Anterior cingulate cortex (tissue), 58 donors: ENCODE measurements at places on chromosomes 3 and 15.

GRCh38 chr3:184050217-184050847 is 2.5 kb upstream of the HTR3C start:
- DNase-seq: no peak

DNA sequence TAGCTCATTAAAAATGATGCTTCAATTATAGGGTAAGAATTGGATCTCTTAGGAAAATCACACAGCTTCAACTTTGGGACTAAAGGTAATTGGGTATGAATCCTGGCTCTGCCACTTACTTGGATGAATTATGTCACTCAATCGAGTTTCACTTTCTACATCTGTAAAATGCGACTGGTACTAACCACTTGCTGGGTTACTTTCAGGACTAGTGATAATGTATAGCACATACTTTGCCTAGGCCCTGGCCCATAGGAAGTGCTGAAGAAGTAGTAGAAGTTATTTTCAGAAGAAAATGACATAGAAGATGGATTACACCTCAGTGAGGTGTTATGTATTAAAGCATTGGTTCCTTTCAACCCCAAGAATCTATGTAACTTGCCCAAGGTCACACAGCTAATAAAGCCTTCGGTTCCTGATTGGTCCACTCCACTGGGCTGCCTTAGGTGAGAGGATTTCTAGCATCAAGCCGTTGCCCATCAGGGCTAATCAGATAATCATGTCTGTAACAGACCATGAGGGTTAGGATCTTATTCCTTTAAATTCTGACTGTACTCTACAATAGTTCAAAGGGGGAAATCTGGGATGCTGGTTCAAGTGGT is 29.4 kb upstream of the AP4E1 start:
- DNase-seq: no peak

GRCh38 chr3:193782276-193782647 is 189.3 kb downstream of the OPA1 start:
- DNase-seq: no peak

DNA sequence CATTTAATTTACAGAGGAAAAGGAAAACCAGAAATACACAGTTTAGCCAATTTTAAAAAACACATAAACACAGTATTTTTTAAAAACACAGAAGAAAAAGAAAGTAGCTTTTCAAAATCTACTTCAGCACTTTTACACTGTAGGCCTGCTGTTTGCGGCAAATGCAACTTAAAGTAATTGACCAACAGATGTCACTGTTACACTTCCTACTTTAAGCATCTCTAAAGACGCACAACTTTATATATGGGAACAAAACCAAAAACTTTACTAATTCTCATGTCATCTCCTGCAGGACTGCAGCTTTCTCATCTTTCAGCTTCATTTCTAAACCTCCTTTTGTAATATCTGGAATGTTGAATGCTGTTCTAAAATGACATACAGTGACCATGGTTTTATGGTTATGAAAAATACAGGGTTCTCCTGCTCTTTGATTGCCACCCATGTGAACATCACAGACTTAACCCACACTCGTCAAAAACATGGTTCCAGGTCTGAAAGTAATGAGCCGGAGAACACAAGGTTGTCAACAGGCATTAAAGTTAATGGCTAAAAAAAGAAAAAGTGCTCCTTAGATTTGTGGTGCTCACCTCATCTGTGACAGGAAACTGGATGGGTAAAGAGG is 107.9 kb downstream of the FMN1 start:
- no peak for DNase-seq

GRCh38 chr15:31360843-31361763 is 34.5 kb downstream of the KLF13 start:
- DNase-seq: no peak

DNA sequence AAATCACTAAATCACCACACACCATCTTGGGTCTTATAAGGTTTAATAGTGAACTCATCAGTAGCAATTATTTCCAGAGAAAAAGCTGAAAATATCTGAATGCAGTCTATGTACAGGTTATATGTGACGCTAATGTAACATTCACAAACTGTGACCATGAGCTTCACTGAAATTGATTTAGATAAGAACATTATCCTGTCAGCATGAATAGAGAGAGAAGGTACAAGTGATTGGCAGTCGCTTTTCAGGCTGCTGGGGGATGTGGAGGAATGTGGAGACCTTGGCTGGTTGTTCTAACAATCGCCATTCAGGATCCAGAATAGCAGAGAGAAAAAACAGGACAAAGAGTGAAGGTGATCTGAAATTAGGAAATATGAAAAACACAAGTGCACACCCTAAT is 98.1 kb downstream of the CADPS start:
- DNase-seq: no peak

GRCh38 chr3:34067536-34068051 is 269.2 kb downstream of the PDCD6IP start:
- no peak for DNase-seq

- no peak for DNase-seq
These were observed 125.4 kb upstream of the CPNE4 start for GRCh38 chr3:132160198-132160597.

- no peak for DNase-seq
These were observed 748.1 kb downstream of the NR2F2 start for GRCh38 chr15:97078591-97078990.

GRCh38 chr15:59376733-59377132 is 4.1 kb upstream of the MYO1E start:
- no peak for DNase-seq

DNA sequence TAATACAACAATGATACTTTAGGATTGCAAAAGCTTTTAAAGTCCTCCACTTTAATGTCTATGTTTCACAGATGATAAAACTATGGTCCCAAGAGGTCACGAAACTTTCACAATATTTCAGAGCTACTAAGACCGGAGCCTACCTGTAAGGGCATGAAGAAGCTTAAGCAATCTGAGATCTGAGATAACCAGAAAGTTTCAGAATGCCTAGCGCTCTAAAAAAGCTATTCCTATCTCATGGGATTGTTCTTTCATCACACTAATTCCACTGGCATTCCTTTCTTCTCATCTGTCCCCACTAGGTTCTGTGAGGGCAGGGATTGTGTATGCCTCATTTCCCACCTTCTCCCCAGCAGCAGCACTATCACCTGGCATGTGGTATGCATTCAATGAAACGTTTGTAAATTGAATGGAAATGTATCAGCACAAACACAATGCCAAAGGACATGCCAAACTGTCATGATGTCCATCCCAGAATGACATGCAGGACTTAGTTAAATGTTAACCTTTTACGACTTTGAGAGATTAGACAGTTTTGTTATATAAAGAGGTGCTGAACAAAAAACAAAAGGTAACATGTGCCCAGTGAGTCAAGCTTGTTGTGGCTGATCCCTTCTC is 104.7 kb upstream of the NR2F2 start:
- DNase-seq: no peak

DNA sequence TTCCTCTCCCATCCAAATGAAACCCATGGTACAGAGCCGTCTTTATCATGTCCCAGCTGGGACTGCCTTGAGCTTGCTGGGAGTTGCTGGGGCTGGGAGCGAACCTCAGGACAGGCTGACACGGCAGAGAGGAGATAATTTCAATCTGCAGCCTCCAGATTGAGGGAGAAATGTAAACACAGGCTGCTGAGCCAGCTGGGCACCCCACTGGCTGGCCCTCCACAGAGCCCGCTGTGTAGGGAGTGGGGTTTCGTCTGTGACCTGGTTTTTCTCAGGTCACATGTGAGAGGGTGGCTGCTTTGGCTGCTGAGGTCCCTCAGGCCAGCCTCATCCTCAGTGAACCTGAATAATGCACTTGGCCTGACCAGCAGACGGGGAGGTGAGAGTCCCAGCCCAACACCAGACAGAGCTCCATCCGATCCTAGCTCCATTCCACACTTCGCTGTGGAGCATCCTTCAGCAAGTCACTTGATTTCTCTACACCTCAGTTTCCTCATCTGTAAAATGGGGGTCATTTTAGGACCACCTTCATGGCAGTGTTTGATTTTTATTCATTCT is 121.6 kb upstream of the MRPS22 start:
- DNase-seq: no peak

- DNase-seq: no peak
These were observed 74.0 kb downstream of the ADAMTS7 start for GRCh38 chr15:78737187-78737820.

- DNase-seq: no peak
These were observed 728.2 kb upstream of the NECTIN3 start for GRCh38 chr3:110343376-110343775.

DNA sequence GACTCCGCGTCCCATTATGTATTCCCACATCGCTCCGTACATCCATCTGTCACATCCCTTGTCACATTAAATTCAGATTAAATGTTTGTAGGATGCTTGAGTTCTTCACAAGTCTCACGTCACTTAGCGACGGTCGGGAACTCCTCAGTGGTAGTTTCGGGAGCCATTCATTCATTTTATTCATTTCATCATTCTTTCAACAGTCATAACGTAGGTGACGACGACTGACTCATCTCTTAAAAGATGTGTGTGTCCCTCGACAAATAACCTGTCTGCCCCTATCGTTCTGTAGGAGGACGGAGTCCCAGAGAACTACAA is 272 bp upstream of the SRPRB start:
- DNase-seq: no peak

- DNase-seq: no peak
These were observed 244.7 kb upstream of the TBL1XR1 start for GRCh38 chr3:177441813-177442646.

DNA sequence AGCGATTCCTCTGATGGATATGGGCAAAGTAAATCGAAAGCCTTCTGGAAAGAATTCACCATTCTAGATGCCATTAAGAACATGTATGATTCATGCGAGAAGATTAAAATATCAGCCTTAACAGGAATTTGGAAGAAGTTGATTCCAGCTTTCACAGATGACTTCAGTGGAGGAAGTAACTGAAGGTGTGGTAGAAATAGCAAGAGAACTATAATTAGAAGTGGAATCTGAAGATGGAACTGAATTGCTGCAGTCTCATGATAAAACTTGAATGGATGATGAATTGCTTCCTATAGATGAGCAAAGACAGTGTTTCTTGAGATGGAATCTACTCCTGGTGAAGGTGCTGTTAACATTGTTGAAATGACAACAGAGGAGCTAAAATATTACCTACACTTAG is 30.1 kb upstream of the TBC1D23 start:
- no peak for DNase-seq

- DNase-seq: no peak
These were observed 22.9 kb downstream of the PRR20G start for GRCh38 chr3:127264794-127265514.

- DNase-seq: no peak
These were observed 393.6 kb upstream of the TPM1 start for GRCh38 chr15:62648954-62649353.

DNA sequence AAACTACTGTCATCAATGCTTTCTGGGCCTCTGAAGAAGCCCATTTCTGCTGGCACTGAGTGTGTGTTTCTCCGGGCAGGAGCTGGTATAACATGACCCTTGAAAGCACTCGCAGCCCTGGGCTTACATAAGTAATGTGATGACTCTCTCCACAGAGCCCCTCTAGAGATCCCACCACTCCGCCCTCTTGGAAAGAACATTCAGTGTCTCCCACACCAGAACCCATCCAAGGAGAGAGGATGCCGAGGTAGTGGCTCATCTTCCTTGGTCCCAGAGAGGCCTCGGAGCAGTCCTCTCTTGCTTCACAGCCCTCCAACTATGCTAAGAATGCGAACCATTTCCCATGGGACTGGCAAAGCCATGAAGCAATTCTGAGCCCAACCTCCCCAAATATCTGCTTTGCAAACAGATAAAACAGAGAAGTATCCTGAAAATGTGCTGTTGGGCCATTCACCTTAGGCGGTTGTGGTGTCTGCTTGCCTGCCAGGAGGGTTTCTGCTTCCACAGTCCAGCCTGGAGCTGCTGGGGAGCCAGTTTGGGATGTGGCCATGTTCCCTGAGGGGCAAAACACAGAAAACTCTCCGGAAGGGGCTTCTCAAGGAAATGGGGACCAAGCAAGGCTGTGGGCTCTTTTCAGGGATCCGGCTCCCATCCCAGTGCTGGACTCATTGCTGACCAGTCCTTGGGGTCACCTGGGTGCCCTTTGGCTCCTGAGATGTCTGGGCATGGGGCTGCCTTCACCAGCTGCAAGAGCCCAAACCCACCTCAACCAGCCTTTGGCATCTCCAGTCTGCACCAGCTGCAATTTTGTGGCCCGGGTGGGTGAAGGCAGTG is 47.3 kb downstream of the AMOTL2 start:
- no peak for DNase-seq
